ENCODE measurements at places on chromosomes 5 and 9.

DNA sequence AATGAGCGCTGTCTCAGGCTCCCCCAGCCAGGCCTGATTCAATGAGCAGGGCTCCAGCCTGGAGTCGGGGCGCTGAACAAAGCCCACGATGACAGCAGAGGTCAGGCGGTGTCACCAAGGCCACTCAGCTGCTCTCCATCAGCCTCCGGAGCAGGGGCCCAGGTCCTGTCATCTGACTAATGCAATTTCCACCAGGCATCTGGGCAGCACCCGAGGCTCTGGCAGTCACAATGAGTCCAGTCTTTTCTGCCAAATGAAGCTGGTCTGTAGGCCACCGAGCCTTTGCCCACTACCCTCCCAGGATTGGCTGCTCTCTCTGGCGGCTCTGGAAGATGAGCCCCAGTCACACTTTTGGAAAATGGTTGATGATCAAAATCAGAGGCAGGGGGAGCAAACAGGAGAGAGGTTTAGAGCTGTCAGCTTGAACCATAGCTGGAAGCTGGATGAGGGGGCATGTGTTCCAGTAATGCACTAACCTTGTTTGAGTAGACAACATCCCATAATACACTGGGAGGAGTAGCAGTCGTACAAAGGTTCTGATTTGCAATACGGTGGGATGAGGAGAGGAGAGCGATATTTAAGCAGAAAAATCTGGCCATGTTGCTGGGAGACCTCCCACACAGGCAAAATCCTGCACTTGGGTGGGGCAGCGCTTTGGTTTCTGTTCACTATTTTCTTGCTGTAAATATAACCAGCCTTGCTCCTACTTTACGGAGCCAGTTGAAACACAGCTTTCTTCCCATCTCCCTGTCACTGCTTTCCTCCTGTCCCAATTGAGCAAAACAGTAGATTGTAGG lies 306.4 kb upstream of the PANK3 start:
- no peak for DNase-seq

- no peak for DNase-seq
These were observed 362.7 kb downstream of the CSNK1G3 start for GRCh38 chr5:123874600-123875201.

GRCh38 chr5:118968925-118969375 lies 19.4 kb downstream of the DTWD2 start:
- no peak for DNase-seq

DNA sequence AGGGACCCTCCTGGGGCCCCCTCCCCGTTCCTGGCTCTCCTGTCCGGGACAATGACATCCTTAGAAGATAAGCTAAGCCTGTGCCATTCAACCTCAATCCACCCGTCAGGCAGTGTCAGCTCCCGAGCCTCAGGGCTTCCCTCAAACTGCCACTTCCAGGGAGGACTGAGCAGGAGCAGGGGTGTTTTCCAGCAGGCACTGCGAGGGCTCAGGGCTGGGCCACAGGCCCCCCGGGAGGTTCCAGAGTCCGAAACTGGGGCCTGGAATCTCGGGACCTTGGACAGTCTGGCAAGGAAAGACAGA lies 26.2 kb downstream of the LHX3 start:
- no peak for DNase-seq

GRCh38 chr9:76756268-76756640 lies 8.0 kb upstream of the PCA3 start:
- DNase-seq: no peak

DNA sequence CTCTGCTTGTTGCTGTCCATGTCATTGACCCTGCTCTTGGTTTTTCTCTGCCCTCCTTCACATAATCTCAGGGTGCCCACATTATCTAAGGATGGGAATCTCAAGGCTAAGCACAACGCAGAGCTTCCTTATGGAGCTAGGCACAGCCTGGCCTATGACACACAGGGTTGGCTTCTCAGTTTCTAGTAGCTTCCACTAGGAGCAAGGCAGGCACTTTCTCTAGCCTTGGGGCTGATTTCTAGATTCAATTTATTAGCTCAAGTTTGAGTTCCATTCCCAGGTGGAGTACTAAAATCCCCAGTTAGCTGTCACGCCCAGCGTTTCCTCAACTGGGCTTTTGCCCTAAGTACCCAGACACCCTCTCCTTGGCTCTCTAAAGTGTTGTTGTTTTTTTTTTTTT lies 12.4 kb downstream of the IL4 start:
- no peak for DNase-seq

GRCh38 chr9:99134893-99135341 lies 30.0 kb downstream of the TGFBR1 start:
- DNase-seq: no peak

DNA sequence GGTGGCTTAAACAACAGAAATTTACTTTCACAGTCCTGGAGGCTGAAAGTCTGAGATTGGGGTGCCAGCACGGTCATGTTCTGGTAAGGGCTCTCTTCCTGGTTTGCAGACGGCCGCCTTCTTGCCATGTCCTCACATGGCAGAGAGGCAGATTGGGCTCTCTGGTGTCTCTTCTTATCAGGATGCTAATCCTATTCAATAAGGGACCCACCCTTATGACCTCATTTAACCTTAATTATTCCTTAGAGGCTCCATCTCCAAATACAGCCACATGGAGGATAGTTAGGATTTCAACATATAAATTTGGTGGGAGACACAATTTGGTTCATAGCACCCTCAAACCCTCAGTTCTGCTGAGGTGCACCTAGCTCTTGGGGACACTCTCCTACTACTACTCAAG lies 180.4 kb downstream of the DAB2IP start:
- DNase-seq: no peak

DNA sequence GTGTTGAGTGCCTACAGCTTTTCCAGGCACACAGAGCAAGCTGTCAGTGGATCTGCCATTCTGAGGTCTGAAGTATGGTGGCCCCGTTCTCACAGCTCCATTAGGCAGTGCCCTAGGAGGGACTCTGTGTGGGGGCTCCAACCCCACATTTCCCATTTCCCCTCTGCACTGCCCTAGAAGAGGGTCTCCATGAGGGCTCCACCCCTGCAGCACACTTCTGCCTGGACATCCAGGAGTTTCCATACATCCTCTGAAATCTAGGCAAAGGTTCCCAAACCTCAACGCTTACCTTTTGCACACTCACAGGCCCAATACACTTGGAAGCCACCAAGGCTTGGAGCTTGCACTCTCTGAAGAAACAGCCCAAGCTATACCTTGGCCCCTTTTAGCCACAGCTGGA lies 131.3 kb downstream of the DEPDC1B start:
- DNase-seq: no peak

- DNase-seq: no peak
These were observed 275.5 kb downstream of the SPOCK1 start for GRCh38 chr5:137223324-137224295.

DNA sequence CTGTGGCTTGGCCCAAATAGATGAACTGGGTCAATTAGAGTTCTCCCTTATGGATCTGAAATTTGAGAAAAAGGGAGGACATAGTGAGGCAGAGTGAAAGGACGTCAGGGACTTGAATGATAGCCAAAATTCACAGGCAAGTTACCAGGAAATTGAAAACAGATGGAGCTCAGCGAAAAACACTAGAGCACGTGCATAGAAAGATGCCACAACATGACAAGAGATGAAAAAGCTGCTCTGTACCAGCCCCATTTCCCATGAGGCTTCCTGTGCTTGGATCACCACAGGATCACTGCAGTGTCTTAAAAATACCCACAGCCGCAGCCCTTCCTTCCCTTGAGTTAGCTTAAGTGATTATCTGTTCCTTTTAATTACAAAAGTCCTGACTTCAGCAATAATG lies 39.0 kb upstream of the HOMER1 start:
- DNase-seq: no peak

DNA sequence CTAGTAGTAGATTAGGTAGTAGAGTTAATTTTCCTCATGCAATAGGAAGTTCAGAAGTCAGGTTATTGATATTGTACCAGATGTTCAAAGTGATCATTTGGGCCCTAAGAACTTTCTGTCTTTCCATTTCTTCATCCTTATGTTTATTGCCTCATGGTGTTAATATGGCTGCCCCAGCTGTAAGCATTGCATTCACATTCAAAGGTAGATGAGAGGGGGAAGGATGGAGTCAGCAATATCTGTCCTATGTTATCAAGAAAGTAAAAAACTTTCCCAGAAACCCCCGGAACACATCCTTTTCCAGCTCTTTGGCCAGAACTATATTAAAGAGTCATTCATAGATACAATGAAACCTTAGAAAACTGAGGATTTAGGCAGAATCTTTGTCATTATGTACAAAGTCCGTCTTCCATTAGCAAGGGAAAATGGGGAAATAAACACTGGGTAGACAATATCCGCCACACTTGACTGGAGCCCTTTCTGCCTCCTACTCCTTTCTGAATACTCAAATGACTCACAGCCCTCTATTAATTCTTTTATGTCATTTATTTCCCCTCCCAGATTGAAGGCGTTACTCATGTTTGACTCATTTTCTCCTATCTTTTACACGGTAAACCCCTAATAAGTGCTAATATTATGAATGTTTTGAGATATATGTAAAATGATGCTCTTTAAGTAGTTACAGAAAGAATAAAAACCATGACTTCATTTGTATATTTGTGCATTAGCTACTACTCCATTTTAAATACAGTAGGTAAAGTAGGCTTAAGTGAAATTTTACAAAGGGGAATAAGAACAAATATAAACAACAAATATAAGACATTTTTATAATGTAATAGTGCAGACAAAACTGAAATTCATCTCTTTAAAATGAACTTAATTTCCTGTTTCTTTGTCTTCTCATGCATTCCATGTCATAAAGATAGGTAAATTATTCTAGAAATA lies 127.6 kb downstream of the SLF1 start:
- no peak for DNase-seq

GRCh38 chr5:113059232-113060040 lies 82.8 kb downstream of the DCP2 start:
- DNase-seq: no peak

DNA sequence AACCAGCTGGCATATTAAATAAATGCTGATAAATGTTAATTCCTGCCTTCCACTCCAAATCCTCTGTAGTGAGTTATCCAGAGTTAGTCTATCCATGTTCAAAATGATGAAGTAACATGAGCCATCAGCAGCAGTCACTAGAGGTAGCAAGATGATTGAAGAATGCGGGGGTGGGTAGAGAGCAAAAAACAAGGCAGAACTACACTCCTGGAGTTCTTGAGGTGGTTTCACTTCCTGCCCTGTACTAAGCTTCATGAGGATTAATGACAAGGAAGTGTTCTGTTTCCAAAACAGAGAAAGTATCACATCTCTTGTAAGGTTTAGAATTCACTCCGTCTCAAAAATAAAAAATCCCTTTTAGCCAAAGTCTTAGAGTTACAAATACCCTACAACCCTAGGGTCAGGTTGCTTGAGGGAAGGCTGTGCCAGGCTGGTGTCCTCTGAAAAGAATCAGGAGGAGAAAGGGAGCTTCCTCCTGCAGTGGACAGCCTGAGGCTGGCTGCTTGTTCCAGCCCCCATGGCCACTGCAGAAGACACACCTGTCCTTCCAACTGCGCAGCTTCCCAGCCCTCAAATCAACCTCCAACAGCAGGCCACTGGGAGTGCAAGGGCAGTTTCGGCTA lies 180.2 kb downstream of the DENND1A start:
- DNase-seq: no peak

Data from NCI-H187 (cell line).